Right ventricle myocardium superior (tissue), 1 donor: ENCODE measurements at places on chromosomes 3 and 15.

- DNase-seq = peak; percentile 80
Measured at GRCh38 chr3:53254509-53255422, 1.1 kb downstream of the TKT start.

DNA sequence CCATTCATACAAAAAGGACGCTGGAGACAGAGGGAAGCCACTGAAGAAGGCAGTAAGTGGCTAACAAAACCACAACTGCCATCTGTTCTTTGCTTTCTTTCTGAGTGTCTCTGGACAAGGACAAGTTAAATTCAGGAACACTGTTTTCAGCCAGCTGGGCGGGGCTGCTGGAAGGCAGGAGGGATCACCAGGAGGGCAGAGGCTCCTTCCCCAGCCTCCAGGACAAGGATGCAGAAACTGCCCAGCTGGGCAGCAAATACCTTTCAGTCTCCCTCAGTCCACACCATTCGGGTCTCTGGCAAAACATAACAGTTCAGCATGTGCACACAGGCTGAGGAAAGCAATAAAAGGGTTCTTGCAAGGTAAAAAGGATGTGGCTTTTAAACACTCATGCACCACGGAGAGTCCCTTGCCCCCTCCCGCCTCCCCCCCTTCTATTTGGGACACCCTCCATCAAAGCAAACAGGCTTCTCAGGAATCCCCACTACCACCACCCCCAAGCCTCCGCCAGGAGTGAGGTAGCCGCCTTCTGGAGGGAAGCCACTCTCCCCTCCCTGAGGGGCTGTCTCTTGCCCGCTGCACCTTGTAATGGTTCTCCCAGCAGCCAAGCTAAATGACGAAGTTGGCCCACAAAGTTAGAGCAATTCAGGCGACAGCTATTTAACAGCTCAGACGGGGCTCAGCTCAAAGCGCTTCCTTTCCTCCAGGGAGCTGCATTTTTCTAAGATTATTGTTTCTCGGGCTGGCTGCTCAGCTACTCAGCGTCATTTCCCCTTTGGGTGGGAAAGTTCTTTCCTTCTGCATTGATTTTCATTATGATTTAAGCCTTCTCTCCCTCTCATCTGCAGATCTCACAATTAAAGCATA, 3.8 kb downstream of the HEG1 start:
- peak; percentile 78 for DNase-seq

- DNase-seq = no peak
Measured at GRCh38 chr15:80188251-80188650, 35.5 kb downstream of the FAH start.

GRCh38 chr3:30294241-30294667, 312.1 kb upstream of the TGFBR2 start:
- DNase-seq = no peak

- no peak for DNase-seq
Measured at GRCh38 chr15:69660114-69660513, 207.5 kb downstream of the RPLP1 start.

- no peak for DNase-seq
Measured at GRCh38 chr3:143383421-143383820, 263.9 kb downstream of the CHST2 start.

DNA sequence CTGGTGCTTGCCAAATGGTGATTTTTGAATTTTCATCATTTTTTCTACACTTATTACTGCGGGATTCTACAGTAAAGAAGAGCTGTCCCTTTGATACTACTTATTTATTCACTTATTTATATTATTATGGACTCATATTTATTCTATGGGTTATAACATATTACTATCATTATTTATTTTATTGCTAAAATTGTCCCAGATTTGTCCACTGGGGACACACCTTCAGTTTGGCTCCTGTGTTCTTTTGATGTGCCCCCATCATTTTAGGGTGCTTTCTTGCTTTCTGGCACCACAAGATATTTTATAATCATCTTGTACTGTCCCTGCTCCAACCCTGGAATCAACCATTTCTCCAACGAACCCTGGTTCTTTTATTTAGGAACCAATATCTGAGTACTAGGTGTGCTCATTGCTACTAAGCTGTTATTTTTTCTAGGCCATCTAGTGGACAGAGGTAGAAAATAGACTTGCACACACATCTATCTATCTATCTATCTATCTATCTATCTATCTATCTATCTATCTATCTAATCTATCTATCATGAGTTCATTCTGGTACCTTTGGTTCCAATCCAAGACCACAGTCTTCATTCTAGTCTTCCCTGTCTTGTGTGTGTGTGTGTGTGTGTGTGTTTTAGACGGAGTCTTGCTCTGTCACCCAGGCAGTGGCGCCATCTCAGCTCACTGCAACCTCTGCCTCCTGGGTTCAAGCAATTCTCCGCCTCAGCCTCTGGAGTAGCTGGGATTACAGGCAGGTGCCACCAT, 16.0 kb downstream of the SLC22A14 start:
- no peak for DNase-seq

GRCh38 chr3:34001022-34001421, 202.6 kb downstream of the PDCD6IP start:
- DNase-seq = no peak

DNA sequence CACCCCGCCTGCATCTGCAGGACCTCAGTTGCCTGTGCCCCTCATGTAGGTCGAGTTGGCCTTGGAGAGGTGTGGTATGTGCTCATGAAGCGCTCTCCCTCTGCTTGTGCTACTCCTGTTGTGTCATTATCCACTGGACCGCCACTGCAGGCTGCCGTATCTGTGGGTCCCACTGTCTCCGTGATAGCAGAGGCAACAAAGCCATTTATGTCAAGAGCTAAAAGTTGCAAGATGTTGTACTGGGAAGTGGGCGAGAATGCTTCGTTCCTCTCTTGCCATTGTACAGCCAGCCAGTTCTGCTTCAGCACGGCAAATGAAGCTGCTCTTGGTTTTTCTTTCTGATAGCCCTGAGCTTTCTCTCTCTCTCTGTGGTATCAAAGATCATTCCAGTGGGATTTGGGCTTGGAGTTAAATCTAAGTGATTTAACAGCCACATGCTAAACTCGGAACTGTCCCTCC, 89.0 kb downstream of the TMEM212 start:
- DNase-seq = no peak

DNA sequence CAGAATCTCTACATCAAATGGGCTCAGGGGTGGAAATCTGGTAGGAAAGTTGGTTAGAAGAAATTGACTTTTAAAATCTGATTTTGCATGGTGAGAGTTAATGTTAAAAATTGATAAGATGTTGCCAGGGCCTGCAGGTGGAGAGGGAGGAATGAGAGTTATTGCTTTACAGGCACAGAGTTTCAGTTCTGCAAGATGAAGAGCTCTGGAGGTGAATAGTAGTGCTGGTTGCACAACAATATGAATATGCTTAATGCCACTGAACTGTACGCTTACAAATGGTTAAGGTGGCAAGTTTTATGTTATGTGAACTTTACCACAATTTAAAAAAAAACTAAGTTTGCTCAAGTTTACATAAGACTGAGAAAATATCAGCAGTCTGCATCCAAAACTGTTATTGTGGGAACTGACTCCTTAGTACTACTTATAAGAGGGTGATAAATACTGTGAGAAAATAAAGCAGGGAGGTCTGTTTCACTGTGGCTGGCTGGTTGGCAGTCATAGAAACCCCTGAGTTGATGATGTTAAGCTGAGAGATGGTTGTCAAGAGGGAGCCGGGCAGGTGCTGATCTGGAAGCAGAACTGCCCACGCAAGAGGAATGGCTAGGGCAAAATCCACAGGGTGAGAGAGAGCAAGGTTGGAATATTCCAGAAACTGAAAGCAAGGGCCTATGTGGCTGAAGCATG, 144.9 kb downstream of the EDEM1 start:
- DNase-seq = no peak

- DNase-seq = peak; percentile 89
Measured at GRCh38 chr3:64533617-64534317, 154.0 kb downstream of the ADAMTS9 start.

- DNase-seq = no peak
Measured at GRCh38 chr3:9867106-9867505, 12.9 kb downstream of the CIDEC start.

GRCh38 chr3:114331710-114332109, 37.9 kb downstream of the TIGIT start:
- DNase-seq = no peak

- DNase-seq = no peak
Measured at GRCh38 chr3:58728723-58729122, 62.1 kb upstream of the FAM3D start.

DNA sequence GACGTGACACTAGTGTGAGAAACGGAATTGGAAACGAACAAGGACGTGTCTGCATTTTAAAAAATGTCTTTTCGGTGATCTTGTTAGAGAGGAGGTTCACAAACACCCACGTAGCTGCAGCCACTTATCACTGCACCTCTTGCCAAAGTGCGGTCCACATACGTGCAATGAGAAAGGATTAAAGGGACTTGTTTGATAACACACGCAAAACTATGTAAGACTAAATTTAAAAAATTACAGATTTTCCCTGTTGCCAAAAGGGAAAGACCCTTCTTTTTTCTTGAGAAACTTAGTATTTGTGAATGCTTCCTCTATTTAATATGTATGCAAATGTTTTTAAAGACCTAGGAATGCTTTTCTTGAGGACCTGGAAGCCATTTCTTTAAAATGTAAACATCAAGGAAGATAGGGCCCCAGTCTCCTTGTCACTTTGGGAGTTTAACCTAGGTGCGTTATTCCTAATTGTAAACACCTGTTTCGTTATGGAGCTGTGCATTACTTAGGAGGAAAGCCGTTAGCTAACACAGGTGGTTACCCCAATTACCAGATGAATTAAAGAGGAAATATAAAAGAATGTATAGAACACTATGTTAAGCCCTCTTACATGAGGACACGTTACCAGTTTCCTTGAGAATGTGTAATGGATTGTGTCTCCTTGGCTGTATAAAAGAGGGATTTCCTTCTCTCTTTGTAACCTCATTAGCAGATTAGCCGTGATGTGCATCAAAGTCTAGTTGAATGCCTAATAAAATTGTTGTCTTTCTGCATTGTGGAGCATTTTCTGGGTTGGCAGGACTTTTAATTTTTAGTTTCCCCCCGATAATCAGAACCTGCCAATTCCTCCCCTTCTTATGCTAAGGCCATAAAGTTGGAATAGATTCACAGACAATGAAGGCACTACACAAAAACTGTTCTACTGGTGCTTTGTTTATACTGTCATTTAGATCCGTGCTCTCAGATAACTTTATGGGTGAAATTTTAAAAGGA, 1.0 kb downstream of the LEKR1 start:
- no peak for DNase-seq

DNA sequence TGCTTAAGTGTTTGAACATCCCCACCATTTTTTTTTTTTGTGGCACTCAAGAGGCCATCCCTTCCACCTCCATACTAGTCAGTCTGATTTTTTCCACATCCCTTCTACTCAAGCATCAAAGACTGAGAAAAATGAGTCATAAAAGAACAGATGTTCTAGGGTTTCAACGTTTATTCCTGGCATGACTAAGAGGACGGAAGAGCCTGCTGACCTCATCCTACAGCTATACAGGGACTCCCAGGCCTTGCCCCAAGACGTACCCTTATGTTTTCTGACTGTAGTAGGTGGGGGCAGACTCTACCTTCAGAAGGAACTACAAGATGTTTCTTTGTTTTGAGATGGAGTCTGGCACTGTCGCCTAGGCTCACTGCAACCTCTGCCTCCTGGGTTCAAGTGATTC, 3.3 kb upstream of the ITPKA start:
- no peak for DNase-seq

DNA sequence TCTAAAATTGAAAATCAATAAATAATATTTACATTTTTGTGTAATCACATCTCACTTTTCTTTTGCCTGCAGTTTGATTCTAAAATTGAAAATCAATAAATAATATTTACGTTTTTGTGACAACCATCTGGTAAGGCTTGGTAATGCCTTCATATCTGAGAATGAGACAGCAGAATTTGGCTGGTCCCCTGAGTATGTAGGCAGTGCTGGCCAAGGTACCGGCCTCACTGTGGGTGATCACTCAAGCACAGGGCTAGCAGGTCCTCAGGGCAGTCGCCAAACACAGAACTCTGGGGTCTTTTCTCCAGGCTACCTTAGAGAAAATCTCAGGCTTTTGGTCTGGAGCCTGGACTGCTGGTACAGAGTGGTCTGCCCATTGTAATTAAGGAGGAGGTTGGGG, 26.2 kb downstream of the RTP3 start:
- DNase-seq = no peak

DNA sequence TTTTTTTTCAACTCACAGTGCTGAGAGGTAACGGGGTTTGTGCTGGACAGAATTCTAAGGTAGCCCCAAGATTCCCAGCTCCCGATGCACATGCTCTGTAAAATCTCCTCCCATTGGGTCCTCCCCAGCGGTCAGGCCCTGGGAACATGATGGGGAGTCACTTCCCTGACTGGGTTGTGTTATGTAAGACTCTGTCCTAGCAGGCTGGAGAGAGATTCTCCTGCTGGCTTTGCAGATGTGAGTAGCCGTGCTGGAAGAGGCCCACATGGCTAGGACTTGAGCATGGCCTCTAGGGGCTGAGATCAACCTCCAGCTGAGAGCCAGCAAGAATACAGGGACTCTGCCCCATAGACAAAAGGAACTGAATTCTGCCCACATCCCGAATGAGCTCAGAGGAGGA, 83.7 kb upstream of the OXTR start:
- DNase-seq = peak; percentile 50

DNA sequence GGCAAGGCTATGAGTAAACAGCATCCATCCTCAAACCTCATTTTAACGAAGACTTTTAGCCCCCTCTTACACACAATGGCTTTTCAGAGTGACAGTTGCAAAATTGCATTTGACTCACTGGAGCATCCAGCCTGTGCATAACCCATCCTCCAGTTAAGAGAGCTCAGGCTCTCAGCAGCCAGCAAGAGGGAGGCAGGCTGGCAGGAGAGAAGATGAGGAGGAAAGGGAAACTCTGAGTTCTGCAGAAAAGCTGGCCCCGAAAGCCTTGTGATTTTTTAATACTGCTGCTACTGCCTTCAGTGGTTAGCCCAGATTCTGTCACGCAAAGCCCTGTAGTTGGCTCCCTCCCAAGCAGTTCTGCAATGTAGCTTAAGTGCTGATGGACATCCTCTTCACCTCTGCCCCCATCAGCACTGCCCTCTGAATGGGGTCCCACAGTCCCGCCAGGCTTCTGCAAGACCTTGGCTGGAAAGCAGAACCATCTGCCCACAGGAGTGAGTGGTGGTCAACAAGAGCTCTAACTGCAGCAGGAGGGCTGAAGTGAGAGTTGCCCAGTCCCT, 371.3 kb downstream of the EPHB1 start:
- no peak for DNase-seq

GRCh38 chr15:86162172-86162591, 82.5 kb downstream of the AGBL1 start:
- no peak for DNase-seq

- peak; percentile 59 for DNase-seq
Measured at GRCh38 chr3:134351427-134351826, 22.8 kb downstream of the AMOTL2 start.

- DNase-seq = no peak
Measured at GRCh38 chr3:16788440-16789056, 96.2 kb upstream of the PLCL2 start.
